ENCODE measurements at places on chromosomes 7 and 10.

DNA sequence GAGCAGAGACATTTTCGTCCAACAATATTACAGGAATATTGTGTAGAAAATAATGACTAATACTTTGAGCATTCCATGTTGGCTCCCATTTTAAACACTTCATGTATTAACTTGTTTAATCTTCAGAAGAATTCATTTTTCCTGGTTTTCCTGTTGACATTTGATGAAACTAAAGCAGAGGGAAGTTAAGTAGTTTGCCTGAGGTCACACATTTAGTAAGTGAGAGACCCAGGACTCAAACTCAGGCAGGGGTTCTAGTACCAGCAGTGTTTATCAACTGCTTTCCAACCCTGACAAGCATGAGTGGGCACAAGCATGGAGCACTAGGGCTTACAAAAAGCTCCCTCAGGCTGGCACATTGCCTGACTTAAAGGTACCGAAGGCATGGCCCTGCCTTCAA lies 719.1 kb downstream of the AUTS2 start:
- peak; percentile 52 for DNase-seq

DNA sequence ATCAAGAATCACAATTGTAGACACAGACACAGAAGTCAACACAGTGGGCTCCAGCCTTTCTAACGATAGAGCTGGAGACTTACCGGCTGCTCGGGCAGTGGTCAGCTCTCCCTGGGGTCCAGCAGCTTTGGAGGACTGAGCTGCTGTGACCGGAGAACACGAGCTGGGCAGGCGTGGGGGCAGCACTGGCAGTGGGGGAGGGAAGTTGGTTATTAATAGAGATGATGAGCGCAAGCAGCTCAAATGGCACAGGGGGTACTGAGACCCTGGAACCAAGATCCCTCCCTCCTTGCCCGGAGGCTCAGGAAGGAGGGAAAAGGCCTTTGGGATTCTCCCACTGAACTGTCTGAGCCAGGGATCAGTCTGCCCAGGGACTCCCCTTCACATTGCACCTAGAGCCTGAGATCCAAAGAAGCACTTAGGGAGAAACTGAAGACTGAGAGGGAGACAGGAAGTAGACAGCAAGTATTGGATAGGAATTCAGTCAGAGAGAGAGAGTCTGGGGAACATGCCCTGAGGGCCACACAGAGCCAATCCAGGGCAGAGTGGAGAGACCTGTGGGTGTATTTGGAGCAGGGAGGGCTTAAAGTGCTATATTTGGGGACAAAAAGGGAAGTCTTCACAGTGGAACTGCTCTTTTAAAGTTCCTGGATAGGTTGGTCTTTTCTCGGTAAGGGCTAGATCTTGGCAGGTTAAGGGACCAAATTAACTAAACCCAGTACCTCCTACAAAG lies at the start of gene MYOZ1:
MYOZ1 (minus strand) TSS at position 147 of the 733 bp plus-strand sequence. CDS start 1,457 bp downstream, outside the sequence.
- DNase-seq = peak; percentile 18

GRCh38 chr7:151168787-151169162 lies 1.3 kb upstream of the GBX1 start:
- DNase-seq = no peak

GRCh38 chr7:127514499-127514898 lies 70.9 kb downstream of the GCC1 start:
- DNase-seq = peak; percentile 11

- DNase-seq = no peak
These were observed 103.7 kb downstream of the HIP1 start for GRCh38 chr7:75635036-75635435.

DNA sequence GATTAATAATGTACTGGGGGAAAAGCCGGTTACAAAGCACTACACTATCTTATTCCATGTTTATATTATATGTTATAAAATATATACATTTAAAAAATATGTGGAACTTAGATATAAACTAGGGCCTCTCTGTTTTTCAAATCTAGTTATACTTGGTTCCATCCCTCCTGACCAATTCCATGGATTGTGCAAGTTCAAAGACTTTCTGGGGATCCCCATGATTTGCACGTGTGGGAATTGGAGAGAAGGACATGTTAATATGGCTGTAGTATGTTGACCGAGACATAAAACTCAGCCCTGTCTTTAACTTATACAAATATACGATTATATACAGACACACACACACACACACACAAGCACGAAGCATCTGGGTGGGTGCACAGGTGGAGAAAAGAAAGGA lies 18.8 kb upstream of the ECHDC3 start:
- DNase-seq = no peak

All from mammary epithelial cell (primary cell).